D721Med (cell line): ENCODE measurements at places on chromosomes 16 and 17.

DNA sequence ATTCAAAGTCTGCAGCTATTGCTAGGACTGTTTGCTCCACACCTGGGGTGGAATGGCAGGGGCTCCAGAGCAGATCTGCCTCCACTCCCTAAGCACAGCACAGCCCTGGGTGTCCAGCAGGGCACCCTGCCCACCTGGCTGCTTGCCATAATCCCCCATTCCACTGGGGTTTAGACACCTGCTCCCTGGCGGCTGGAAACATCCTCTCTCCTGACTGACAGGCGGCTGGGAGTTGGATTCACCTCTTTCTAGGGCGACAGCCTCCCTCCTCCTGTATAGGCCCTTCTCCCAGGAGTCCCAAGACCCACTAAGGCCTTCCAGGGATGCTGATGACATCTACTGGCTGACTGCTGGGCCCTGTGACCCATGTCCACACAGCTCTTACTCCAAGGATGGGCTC is 18.0 kb downstream of the HDAC5 start:
- DNase-seq, result peak; percentile 76

- DNase-seq, result no peak
Measured at GRCh38 chr17:50423553-50424159, 2.4 kb upstream of the ACSF2 start.

DNA sequence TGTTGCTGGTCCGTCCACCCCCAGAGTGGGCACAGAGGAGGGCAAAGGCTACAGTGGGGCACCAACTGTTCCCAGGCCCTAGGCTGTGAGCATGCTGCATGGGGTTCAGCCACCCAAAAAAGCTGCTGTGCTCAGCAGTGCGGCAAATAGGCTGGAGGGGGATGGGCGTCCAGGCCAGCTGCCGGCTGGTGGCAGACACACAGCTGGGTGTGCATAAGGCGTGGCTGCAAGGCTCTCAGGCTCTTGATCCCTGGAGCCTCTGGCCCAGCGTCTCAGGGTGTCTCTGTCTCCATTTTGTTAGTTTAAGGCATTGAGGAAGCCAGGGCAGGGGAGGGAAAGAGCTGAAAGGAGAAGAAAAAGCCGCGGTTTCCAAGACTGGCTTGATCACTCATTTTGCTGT is 8.8 kb downstream of the RPL19 start:
- DNase-seq, result no peak

GRCh38 chr16:2162676-2163118 is 7.1 kb downstream of the TRAF7 start:
- DNase-seq, result no peak

- no peak for DNase-seq
Measured at GRCh38 chr16:49621241-49622083, 234.4 kb downstream of the ZNF423 start.

- DNase-seq, result no peak
Measured at GRCh38 chr16:83397601-83398291, 410.0 kb upstream of the HSBP1 start.

DNA sequence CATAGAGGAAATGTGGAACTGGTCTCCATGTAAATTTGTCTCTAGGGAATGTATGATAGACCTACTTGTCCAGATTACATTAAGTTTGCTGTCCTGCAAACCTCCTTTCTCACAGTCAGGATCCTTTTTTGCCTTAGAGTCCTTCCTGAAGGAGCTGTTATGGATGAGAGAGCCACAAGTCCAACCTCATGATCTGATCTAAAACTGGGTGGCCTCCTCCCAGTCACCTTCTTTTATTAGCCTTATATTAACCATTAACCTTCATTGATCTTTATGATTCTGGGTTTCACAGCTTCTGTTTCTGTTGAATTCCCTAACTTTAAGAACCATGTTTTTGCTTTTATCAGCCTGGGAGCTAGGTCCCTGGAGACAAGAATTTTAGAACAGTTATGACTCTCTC is 64.1 kb downstream of the NEUROD2 start:
- DNase-seq, result no peak
